Right lung (tissue), 10 donors: ENCODE measurements at places on chromosomes 3 and 15. TPM values are rescaled to one million over a fixed set of nuclear protein-coding genes. Genes with fewer than 3 reads are reported as not detected.

CILP gene
- 1.3 TPM for polyA plus RNA-seq

GATA2 gene
- polyA plus RNA-seq, result 13.7 TPM

TRH gene
- 0.60 TPM for polyA plus RNA-seq

ZNF80 gene
- 0.09 TPM for polyA plus RNA-seq

GREM1 gene
- 0.18 TPM for polyA plus RNA-seq

PLSCR2 gene
- polyA plus RNA-seq, result 0.78 TPM

SLCO2A1 gene
- polyA plus RNA-seq, result 32.6 TPM

ADCY5 gene
- 14.9 TPM for polyA plus RNA-seq

LRRC2 gene
- polyA plus RNA-seq, result 0.39 TPM
